RWPE2 (cell line): ENCODE measurements at places on chromosomes 13 and 19.

DNA sequence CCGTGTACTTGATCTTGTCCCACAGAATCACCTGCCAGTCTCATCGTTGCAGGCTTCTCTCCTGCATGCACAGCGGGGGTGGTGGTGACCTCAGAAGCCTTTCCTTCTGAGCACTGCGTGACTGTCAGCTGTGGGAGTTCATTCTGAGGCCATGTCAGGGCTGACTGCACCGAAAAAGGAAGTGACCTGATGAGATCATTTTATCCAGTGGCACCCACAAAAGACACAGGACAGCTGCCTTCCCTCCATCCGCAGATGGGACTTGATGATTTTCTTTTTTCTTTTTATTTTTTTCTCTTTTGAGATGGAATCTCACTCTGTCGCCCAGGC lies 89.7 kb downstream of the RAB20 start:
- H3K27ac ChIP-seq = no peak overlapping the region
- H3K27me3 ChIP-seq = no peaks in the 10 kb centered on the region

DNA sequence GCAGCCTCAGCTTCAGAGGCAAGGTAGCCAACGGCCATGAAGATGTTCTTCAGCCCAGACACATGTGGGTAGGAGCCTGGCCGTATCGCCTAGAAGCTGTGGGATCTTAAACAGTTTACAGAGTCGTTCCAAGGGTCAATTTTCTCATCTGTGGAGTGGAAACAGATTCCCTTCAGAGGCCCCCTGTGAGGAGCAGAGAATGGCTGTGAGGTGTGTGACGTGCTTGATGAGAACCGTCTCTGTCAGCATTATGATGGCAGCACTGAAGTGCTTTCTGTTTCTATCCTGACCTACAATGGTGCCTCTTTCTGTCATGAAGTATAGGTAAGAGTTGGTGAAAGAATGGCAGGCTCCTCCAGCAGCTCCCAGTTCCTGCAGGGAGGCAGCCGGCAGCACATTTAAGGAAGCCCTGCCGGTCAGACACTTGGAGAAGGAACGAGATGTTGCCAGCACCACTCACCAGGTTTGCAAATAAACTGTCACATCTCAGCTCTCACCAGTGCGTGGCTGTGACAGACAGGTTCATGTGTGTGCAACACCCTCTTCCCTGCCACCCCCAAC lies 277.3 kb downstream of the FOXO1 start:
- H3K4me3 ChIP-seq = no peak overlapping the region
- H3K27ac ChIP-seq = no peak overlapping the region
- no peaks in the 10 kb centered on the region for H3K36me3 ChIP-seq
- no peak for DNase-seq
- H3K4me1 ChIP-seq = peaks cover 17% of the 10 kb centered on the region
- no peaks in the 10 kb centered on the region for H3K27me3 ChIP-seq

GRCh38 chr19:48777139-48777538 lies 21.8 kb downstream of the FGF21 start:
- no peak overlapping the region for H3K4me3 ChIP-seq
- no peak for DNase-seq
- H3K36me3 ChIP-seq = no peaks in the 10 kb centered on the region
- H3K4me1 ChIP-seq = peaks cover 5% of the 10 kb centered on the region
- no peak overlapping the region for H3K27ac ChIP-seq
- H3K27me3 ChIP-seq = no peaks in the 10 kb centered on the region

GRCh38 chr19:7926021-7926726 lies at the start of gene CTXN1:
TSS of gene CTXN1 (minus strand) at chr19:7926135. CDS start at chr19:7925538, 597 bp downstream.
- H3K4me1 ChIP-seq = peaks cover 15% of the 10 kb centered on the region
- DNase-seq = no peak
- peaks cover 15% of the 10 kb centered on the region for H3K36me3 ChIP-seq
- H3K27ac ChIP-seq = no peak within 1 kb of the TSS

DNA sequence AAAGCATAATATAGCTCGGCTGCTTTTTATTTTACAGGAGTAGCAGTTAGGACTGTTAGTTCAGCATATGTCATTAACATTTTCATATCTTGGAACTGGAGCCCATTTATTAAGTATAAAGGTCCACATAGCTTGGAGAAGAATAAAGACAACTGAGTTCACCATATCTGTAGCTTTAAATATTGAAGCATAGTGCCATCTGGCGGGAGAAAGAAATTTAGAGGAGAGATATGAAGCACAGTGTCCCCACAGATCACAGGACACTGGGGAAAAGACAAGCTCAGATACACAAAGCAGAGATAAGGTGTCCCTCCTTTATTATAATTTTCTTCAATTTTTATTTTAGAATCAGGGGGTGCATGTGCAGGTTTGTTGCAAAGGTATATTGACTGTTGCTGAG lies 104.7 kb upstream of the FREM2 start:
- no peak overlapping the region for H3K27ac ChIP-seq
- H3K4me1 ChIP-seq = no peaks in the 10 kb centered on the region
- H3K36me3 ChIP-seq = no peaks in the 10 kb centered on the region
- no peaks in the 10 kb centered on the region for H3K27me3 ChIP-seq
- DNase-seq = no peak

GRCh38 chr19:1690699-1691307 lies 38.4 kb upstream of the TCF3 start:
- H3K4me1 ChIP-seq = no peaks in the 10 kb centered on the region
- no peak overlapping the region for H3K4me3 ChIP-seq
- no peak overlapping the region for H3K27ac ChIP-seq
- H3K27me3 ChIP-seq = peaks cover 23% of the 10 kb centered on the region

- H3K36me3 ChIP-seq = peaks cover 43% of the 10 kb centered on the region
- H3K4me3 ChIP-seq = peak overlapping the region; percentile 69
- H3K27ac ChIP-seq = peak overlapping the region; percentile 99
- H3K27me3 ChIP-seq = no peaks in the 10 kb centered on the region
- H3K4me1 ChIP-seq = peaks cover 35% of the 10 kb centered on the region
These were observed 1.7 kb downstream of the COL4A2 start for GRCh38 chr13:110308656-110309359.

DNA sequence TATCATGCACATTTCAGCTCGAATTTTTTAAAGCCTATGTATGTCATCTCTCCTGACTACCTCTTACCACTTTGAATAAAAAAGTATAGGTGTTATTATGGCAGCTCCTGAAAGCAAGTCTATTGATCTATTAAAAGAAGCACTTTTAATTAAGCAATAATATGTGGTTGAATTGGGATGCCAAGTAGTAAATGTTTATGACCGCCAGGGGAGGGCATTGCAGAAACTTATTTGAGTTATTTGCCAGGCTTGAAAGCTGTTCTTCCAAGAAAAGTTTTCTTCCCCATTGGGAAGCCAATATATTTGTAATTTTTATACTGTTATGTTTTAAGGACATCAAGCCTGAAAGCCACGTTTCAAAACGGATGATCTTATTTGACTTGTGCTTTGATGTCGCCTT lies 88.1 kb upstream of the SOX21 start:
- no peak overlapping the region for H3K27ac ChIP-seq
- H3K4me3 ChIP-seq = no peak overlapping the region
- no peaks in the 10 kb centered on the region for H3K27me3 ChIP-seq

GRCh38 chr19:58196901-58197616 lies 14.2 kb downstream of the ZNF274 start:
- H3K4me1 ChIP-seq = no peaks in the 10 kb centered on the region
- H3K4me3 ChIP-seq = no peak overlapping the region
- H3K36me3 ChIP-seq = peaks cover 89% of the 10 kb centered on the region

DNA sequence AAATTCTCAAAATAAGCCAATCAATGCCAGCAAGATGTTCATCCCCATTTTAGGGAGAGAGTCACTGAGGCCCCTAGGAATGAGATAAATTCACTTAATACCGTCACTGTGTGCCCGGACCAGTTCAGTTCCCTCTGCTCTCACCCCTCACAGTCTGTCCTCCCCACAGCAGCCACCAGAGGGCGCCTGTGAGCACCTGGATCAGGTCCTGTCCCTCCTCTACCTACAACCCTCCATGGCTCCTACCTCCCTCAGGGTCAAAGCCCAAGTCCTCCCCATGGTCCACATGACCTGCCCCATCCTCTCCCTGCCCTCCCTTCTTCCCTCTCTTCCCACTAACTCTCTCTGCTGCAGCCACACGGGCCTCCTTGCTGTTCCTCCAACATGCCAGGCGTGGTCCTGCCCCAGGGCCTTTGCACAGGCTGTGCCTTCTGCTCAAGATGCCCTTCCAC lies 42.0 kb upstream of the NFIC start:
- no peak for DNase-seq
- no peaks in the 10 kb centered on the region for H3K36me3 ChIP-seq
- H3K27ac ChIP-seq = no peak overlapping the region
- no peak overlapping the region for H3K4me3 ChIP-seq
- no peaks in the 10 kb centered on the region for H3K4me1 ChIP-seq

DNA sequence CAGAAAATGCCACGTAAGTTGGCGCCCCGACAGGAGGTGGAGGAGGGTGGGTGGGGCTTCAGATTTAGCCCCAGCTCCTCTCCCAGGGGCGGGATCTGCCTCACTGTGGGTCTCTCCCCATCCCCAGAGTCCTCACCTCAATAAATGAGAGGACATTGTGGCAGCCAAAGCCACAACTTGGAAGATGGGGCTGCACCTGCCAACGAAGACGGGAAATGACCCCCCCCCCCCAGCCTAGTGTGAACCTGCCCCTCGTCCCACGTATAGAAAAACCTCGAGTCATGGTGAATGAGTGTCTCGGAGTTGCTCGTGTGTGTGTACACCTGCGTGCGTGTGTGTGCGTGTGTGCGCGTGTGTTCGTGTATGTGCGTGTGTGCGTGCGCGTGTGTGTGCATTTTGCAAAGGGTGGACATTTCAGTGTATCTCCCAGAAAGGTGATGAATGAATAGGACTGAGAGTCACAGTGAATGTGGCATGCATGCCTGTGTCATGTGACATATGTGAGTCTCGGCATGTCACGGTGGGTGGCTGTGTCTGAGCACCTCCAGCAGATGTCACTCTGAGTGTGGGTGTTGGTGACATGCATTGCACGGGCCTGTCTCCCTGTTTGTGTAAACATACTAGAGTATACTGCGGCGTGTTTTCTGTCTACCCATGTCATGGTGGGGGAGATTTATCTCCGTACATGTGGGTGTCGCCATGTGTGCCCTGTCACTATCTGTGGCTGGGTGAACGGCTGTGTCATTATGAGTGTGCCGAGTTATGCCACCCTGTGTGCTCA lies 1.5 kb upstream of the TRAPPC5 start:
- no peaks in the 10 kb centered on the region for H3K4me1 ChIP-seq
- no peak overlapping the region for H3K27ac ChIP-seq
- no peaks in the 10 kb centered on the region for H3K27me3 ChIP-seq
- H3K36me3 ChIP-seq = peaks cover 12% of the 10 kb centered on the region

GRCh38 chr19:43754253-43754502 lies 584 bp downstream of the SMG9 start:
- H3K4me1 ChIP-seq = peaks cover 47% of the 10 kb centered on the region
- peaks cover 42% of the 10 kb centered on the region for H3K36me3 ChIP-seq
- H3K27me3 ChIP-seq = no peaks in the 10 kb centered on the region
- no peak for DNase-seq

GRCh38 chr19:19021115-19021514 lies 12.2 kb downstream of the SUGP2 start:
- no peak for DNase-seq
- peaks cover 86% of the 10 kb centered on the region for H3K36me3 ChIP-seq
- H3K4me1 ChIP-seq = no peaks in the 10 kb centered on the region
- no peak overlapping the region for H3K27ac ChIP-seq

- H3K27me3 ChIP-seq = no peaks in the 10 kb centered on the region
- no peak for DNase-seq
- no peak overlapping the region for H3K4me3 ChIP-seq
- no peaks in the 10 kb centered on the region for H3K36me3 ChIP-seq
- no peak overlapping the region for H3K27ac ChIP-seq
- peaks cover 16% of the 10 kb centered on the region for H3K4me1 ChIP-seq
These were observed 412.6 kb downstream of the KLF12 start for GRCh38 chr13:73721571-73721970.

GRCh38 chr13:43058831-43059230 lies 35.4 kb downstream of the DNAJC15 start:
- no peaks in the 10 kb centered on the region for H3K27me3 ChIP-seq
- peaks cover 20% of the 10 kb centered on the region for H3K4me1 ChIP-seq
- peak overlapping the region; percentile 49 for H3K27ac ChIP-seq
- DNase-seq = no peak
- no peak overlapping the region for H3K4me3 ChIP-seq
- no peaks in the 10 kb centered on the region for H3K36me3 ChIP-seq

DNA sequence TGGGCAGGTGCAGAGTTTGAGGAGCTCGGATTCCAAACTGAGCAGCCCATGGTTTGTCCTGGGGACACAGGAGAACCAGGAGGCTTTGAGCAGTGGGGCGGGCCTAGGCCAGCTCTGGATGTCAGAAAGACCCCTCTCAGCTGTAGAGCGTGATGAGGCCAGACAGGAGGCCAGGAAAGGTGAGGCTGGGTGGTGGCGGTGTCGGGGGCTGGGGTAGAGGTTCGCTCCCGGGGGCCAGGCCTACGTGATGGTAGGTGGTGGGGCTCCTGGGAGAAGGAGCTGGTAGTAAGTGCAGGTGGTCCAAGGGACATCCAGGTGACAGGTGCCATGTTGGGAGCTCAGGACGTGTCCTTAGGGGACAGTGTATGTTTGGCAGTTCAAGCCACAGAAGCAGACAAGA lies 13.5 kb upstream of the PTOV1 start:
- H3K36me3 ChIP-seq = peaks cover 57% of the 10 kb centered on the region
- no peaks in the 10 kb centered on the region for H3K27me3 ChIP-seq
- no peak overlapping the region for H3K27ac ChIP-seq

DNA sequence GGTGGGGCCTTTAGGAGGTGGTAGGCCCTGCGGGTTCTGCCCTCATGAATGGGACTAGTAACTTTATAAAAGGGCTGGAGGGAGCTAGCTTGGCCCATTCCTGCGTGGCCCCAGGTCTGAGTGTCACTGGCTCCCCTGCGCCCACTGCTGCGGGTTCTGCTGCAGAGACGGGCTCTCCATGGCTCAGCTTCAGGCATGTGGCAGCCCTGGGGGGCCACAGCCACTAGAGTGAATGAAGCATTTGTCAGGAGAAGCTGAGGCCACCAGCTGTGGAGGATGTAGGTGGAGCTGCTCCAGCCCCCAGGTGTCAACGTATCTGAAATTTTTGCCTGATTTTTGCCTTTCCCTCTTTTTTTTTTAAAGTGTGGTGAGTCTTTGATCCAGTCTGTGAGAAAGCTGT lies 119.1 kb downstream of the SOX1 start:
- H3K36me3 ChIP-seq = no peaks in the 10 kb centered on the region
- H3K4me3 ChIP-seq = no peak overlapping the region
- no peak overlapping the region for H3K27ac ChIP-seq
- H3K4me1 ChIP-seq = no peaks in the 10 kb centered on the region
- no peak for DNase-seq

DNA sequence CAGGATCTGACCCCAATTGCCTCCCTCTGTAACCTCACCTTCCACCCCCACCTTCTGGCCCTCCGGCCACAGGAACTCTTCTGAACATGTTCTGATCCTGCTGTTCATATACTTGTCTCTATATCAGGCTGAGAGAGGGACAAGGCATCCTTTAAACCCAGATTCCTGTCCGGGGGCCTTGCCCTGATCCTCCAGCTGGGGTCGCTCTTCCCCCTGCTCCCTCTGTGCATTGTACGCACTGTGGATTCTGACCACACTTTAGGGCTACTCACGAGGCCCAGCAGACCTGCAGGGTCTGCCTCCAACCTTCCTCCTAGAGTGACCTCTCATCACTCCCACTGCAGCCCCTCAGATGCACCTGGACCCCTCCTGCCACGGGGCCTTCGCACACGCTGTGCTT lies 269.3 kb downstream of the UQCRFS1 start:
- DNase-seq = no peak
- no peaks in the 10 kb centered on the region for H3K4me1 ChIP-seq
- no peak overlapping the region for H3K27ac ChIP-seq
- H3K4me3 ChIP-seq = no peak overlapping the region
- H3K27me3 ChIP-seq = no peaks in the 10 kb centered on the region
- no peaks in the 10 kb centered on the region for H3K36me3 ChIP-seq

- DNase-seq = no peak
- H3K4me1 ChIP-seq = no peaks in the 10 kb centered on the region
- no peaks in the 10 kb centered on the region for H3K36me3 ChIP-seq
- H3K4me3 ChIP-seq = no peak overlapping the region
These were observed 54.4 kb upstream of the ZNF835 start for GRCh38 chr19:56725829-56726424.
